Fibroblast of skin of right biceps (primary cell): ENCODE measurements at places on chromosomes 16 and 17.

GRCh38 chr17:17126131-17127110 is 79.7 kb downstream of the PLD6 start:
- no peak for DNase-seq

DNA sequence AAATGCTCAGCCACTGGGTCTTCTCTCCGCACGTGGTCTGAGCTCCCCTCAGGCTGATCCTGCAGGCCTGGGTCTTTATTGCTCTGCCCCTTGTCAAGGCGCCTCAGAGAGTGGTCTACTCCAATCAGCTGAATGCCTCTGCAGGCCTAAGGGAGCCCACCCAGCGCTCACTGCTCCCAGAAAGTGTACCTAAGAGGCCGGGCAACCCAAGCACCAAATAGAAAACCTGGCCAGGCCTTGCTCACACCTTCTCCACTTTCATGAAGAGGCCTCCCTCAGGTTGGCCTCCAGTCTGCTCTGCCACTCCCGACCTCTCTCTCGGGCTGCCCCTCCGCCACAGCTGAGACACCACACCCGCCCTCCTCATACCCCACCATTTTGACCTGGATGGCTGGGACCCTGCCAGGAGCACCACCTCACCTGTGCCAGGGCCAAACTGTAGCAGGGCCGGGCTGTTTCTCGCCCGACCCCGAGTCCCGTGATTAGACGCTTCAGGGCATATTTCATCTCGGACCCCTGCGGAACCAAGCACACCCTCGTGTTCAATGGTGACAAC is 665 bp downstream of the MYBBP1A start:
- no peak for DNase-seq

DNA sequence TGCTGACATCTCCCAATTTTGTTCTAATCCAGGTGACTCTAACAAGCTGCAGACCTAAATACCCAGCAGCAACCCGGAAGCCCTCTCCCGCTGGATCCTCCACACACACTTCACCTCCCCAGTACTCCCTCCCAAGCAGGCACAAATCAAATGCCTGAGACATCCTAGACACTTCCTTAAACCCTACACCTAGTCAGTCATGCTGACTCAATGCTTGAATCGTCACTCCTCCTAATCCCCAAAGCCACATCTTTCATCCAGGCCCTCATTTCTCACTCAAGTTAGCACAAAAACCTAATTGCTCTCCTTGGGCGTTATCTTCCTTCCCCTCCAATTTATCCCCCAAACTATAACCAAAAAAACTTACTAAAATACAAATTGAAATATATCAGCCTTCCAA is 32.7 kb downstream of the CMC2 start:
- DNase-seq = peak; percentile 50

GRCh38 chr16:9970244-9970643 is 212.0 kb downstream of the GRIN2A start:
- DNase-seq = no peak

DNA sequence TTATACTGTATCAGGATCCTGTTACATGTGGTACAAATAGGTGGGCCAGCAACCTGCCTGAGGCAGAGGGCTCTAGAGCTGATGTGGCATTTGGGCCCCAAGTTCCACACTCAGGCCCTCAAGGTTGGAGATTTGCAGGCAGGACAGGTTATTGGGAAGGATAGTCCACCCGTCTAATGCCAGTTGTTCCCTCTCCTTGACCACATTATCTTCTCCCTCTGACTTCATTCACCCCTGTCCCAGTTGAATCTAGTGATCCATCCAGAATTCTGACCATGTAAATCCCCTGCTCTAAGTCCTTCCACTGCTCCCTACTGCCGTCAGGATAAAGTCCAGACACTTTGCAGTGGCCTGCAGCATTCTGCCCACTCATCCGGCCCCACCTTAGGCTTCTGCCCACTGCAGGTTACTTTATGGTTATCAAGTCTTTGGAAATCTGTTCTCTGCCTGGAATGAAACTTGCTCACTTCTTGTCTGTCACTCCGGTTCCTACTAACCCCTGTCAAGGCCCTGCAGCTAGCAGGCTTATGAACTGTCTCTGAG is 1.9 kb upstream of the NFATC3 start:
- DNase-seq = no peak

GRCh38 chr17:69448431-69449102 is 34.1 kb downstream of the MAP2K6 start:
- no peak for DNase-seq

GRCh38 chr16:71623597-71623996 is 2.4 kb upstream of the MARVELD3 start:
- DNase-seq = no peak

DNA sequence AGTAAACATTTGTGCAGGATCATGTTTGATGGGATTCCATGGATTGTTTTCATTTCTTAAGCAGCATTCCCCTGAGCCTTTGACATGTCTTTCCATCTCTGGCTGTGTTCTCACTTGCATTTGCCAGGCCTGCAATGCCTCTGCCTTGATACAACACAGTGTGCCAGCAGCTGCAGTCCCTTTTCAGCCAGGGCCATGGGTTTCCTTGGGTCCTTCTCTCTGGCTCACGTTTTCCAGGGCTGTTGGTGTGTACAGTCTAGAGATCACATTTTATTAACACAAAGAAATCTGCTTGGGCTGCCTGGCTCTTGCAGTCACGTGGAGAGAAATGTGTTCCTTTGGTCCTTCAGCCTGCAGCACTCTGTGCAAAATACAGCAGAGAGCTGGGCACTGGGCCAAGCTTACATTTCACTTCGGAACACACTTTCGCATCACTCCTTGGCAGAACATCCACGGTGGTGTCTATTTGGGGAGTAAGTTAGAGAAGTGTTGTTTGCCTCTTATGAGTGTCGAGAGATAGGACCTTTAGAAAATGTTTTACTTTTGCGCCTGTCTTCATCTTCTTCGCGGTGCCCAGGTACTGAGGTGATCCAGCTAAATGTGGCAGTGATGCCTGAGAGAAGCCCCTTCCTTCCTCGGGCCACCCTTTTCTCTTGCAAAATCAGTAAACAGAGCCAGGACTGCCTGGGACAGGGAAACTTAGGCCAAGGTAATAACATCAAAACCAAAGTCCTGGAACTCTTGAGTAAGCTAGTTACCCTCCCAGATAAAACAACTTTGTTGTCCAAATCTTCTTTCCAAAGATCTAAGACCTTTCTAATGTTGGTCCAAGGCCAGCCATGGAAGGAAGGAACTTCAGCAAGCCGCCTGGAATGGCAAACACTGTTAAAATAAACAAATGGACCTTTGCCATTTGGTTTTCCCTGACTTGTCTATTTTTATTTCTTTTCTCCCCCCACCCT is 20.9 kb downstream of the HLF start:
- DNase-seq = peak; percentile 48
